ENCODE measurements at places on chromosomes 5 and 9.

DNA sequence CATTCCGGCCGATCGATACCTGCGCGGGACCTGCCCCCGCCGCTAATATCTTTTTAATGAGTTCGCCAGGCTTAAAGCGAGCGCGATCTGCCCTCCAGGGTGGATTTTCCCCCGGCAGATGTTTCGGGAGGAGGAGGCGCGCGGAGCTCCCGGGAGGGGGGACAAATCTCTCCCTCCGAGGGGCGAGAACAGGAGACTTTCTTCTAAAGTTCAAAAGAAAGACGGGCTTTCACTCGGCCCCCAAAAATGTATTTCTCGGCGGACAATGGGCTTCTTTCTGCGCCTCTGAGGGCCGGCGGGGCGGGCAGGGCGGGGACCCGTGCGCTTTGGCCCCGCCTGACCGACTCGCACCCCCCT, 4.1 kb upstream of the PRDM12 start:
- DNase-seq = no peak

- no peak for DNase-seq
Observed at GRCh38 chr5:118545470-118545869, 442.9 kb downstream of the DTWD2 start.

DNA sequence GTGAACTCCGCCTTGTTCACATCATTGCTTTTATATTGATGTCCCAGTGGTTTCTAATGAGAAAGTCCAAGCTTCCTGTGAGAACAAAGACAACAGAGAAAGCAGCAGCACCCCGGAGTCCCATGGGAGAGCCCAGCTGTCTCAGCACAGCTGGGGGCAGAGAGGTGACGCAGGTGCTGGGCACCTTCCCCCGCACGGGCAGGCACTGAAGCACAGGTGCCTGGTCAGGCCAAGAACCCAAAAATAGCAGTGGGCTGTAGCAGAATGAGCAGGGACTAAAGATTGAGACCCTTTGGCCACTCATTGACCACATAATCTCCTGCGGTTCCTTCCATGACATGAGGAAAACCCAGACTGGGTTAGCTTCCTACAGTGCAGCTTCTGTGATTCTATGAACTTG, 18.8 kb downstream of the SRD5A1 start:
- no peak for DNase-seq

GRCh38 chr5:107418902-107419301, 251.8 kb downstream of the EFNA5 start:
- no peak for DNase-seq

DNA sequence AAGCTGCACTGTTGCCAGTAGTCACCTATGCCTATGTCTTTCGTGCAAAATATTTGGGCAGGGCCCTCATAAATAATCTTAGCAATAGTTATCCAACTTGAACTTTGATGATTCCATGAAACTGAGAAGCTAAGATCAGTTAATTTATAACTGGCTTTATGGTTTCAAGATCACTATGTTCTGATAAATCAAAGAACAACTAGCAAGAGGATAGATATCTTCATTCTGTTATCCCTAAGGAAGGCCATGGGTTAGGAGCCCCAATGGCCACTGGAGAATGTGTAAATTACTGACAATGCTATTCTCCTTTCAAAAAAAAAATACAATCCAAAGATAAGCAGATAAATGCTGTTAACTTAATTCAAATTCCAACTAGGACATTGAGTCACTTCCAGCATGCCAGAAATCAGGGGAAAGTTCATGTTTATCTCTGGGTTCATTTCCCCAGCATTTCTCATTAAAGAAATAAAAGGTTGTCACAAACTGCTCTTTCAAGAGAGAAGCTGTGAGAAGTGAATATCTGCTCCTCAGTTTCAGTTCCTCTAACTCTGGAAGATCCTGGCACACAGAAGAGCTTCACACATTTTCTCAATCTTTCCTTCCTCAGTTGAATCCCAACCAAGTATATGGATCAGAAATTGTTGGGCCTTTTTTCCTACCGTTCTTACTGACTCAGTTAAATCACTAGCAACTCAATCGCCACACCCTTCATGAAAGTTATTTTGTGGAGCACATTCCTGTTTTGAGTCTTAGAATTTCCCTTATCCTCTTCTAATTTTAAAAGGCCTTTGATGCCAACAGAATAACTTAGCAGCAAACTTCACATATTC, 59.6 kb upstream of the SLC1A1 start:
- no peak for DNase-seq

- DNase-seq = no peak
Observed at GRCh38 chr5:44046619-44047364, 342.4 kb downstream of the FGF10 start.

DNA sequence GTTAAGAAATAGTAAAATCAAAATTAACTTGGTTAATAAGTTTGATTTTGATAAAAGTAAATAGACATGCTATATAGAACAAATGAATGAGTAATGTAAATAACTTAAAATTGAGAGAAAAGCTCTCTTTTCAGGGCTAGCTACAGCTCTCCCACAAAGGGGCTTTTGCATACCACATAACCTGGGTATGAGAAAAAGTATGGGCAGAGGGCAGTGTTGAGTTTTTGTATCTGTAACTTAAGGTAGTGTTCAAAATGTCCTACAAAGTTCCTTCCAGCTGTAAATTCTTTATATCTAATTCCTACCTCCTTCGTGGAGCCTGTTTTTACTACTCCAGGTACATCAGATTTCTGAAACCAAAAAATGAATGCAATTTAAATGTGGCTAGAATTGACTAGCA, 18.9 kb upstream of the TTC33 start:
- no peak for DNase-seq

GRCh38 chr9:26112724-26113123, 434.5 kb upstream of the TUSC1 start:
- no peak for DNase-seq

DNA sequence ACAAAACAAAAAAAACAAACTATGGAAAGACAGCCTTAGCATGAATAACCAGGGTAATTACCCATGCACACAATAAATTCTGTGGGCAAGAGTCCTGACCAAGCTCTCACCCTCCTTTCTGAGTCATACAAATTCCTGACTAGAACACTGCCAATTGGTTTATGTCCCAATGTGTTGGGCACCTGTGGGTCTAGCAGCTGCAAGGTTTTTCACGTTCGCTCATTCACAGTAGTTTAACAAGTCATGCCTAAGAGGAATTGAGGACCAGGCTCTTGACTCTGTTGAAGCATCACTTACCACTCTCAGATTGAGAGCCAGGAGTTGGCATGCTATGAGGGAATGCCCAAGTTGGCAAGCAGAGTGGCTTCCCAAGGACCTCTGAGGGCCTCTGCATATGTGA, 205.5 kb upstream of the SLC24A2 start:
- DNase-seq = no peak

DNA sequence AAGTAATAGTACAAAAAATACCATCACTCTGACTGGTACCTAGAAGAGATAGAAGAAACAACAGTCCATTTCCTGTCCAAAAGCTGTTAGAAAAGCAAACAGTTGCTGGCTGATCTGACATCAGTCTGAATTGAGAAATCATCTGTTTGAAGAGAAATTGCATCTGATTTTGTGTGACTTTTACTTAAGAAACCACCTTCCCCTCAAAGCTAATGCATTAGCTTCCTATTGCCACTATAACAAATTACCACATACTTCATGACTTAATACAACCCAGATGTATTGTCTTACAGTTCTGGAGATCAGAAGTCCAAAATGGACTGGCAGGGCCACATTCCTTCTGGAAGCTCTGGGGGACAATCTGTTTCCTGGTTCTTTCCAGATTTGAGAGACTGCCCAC, 385.9 kb upstream of the TLE4 start:
- DNase-seq = no peak

- no peak for DNase-seq
Observed at GRCh38 chr9:124664143-124664542, 107.0 kb downstream of the NR6A1 start.

- no peak for DNase-seq
Observed at GRCh38 chr9:19246891-19247290, 16.4 kb downstream of the DENND4C start.

- DNase-seq = no peak
Observed at GRCh38 chr9:78724896-78725295, 428.0 kb downstream of the PSAT1 start.

- no peak for DNase-seq
Observed at GRCh38 chr5:139872851-139873794, 77.5 kb downstream of the PSD2 start.

DNA sequence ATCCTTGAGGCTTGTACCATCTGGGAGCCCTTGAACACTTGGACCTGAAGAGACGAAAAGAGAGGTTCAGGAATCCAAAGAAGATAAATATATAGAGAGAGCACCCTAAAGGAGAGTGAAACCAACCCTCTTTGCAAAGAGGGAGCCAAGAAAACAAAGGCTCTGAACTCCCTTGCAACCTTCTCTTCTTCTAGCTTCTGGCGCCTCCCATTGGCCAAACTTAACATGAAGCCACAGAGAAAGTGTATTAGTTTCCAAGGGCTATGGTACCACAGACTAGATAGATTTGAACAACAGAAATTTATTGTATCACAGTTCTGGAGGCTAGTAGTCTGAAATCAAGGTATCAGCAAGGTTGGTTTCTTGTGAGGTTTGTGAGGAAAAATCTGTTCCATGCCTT, 175.1 kb downstream of the HCN1 start:
- no peak for DNase-seq

DNA sequence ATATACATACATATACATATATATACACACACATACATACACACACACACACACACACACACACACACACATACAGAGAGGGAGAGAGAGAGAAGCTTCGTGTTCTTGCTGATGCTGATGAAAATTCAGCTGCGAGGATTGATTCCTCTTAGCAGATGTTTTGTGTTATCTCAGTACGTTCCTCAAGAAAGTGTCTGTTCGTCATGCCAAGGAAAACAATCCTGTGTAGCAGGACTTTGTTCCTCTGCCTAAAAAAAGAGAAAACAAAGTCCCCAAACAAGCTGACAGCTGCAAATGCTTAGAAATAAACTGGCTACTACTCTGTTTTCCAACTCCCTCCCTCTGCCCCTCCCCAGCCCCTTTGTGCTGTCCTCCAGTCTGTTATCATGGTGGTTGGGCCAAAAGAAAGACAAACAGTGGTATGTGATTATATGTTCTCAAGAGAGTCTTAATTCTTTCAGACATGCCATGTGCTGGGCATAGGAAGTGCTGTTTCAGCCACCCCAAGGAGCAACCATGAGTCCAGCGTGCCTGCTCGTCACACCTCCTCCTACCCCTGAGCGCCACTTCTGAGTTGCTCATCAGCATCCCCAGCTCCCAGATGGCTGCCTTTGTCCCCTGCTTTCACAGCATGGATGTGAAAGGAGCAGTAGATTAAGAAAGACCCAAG, 71.5 kb upstream of the EQTN start:
- DNase-seq = no peak

DNA sequence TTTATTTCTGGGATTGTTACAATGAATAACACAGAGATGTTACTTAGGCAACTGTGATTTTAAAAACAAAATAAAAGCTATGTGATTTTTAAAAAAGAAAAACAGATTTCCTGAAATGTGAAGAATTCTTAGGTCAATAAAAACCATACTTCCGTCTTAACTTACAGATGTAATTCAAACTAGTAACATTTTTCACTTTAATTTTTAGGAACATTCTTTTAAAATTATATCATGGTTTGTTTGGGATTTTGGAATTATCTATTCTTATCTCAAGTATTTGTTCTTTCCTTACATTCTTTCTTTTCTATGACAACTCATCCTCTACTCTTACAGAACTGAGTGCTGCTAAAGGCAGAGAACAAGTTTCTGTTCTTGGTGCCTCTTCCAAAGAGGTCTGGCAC, 159.5 kb downstream of the RAPGEF6 start:
- DNase-seq = no peak
